ENCODE measurements at places on chromosomes 6 and 20.

DNA sequence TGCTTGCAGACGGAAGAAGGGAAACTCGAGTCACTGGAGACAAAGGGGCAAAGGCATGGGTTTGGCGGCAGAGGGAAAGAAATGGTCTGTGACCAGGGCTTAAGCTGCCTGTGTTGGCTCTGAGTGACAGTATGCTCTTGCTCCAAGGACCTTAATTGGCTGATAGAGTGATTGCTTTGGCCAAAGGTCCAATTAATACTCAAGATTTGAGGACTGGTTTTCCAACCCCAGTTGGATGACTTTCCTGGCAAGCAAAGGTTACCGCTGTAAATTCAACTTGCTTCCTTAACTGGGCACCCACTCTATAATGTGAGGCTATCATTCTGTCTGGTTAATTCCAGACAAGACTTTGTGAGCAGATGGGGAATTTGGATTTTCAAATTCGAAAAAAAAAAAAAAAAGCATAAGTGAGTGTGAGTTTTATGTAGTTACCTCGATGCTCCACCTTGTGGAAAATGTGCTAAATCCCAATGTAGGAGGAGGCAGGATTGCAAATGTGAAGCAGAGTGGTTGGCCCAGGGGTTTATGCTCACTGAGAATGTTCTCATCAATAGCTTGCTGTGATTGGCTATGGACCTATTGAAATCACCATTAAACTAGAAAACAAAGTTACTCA, 150.7 kb upstream of the GMDS start:
- DNase-seq = no peak

DNA sequence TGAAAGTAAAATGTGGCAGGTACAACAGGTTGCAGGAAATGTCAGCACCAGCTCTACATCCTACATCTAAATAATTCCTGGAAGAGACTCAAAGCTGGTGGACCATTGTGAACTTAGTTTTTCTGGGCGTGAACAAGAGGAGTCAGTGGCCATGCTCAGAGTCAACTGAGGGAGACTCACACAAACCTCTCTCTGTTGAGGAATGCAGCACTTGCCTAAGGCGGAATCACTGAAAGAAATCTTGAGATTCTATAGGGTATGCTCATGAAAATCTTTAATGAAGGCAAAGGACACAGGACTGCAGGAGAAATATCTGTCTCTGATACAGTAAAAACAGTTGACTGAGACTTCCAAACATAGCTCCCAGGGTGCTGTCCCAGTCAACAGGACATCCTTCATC, 22.5 kb downstream of the SLC17A4 start:
- no peak for DNase-seq

- no peak for DNase-seq
Measured at GRCh38 chr6:107816818-107817217, 7.3 kb downstream of the SCML4 start.

GRCh38 chr20:3661814-3662665, 1.2 kb downstream of the GFRA4 start:
- DNase-seq = no peak

- no peak for DNase-seq
Measured at GRCh38 chr6:56570413-56571359, 72.0 kb downstream of the DST start.

- no peak for DNase-seq
Measured at GRCh38 chr20:47810116-47810677, 24.9 kb upstream of the SULF2 start.

DNA sequence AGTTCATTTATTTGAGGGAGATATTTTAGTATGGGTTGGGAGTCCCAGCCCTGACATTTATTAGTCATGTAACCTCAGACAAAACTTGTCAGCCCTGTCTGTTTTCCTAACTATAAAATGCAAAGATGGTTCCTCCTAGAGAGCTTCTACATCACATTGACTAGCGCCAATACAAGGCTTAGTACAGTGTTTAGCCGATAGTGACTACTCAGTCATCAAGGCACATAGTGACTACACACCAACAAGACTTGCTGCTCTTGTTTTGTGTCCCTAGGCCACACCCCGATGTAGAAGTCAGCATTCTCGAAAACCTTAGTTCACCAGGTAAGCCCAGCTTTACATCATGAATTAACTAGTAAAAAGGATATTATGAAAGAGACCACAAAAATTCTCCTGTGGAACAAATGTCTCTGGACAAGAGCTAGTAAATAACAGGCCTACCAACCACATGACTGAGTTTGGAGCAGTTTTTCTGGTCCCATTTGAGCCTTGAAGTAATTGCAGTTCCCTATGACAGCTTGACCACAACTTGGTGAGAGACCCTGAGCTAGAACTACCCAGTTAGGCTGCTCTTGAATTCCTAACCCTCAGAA, 68.8 kb downstream of the PFDN4 start:
- DNase-seq = no peak

DNA sequence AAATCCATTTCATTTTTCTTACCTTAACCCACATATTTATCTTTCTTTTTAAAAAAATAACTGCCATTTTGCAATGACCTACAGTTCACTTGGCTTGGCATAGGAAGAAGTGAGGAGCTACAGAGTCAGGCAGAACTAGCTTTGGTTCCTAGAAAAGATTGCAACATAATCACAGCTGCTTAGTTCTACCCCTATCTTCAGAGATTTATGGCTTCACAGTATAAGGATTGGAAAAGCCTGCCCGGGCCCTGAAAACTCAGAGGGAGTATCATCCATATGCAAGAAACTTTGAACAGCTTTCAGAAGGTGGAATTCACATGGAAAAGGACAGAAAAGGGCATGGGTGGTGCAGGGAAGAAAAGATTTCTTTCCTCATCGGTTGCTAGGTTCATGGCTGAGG, 774.3 kb upstream of the CHD6 start:
- DNase-seq = no peak

DNA sequence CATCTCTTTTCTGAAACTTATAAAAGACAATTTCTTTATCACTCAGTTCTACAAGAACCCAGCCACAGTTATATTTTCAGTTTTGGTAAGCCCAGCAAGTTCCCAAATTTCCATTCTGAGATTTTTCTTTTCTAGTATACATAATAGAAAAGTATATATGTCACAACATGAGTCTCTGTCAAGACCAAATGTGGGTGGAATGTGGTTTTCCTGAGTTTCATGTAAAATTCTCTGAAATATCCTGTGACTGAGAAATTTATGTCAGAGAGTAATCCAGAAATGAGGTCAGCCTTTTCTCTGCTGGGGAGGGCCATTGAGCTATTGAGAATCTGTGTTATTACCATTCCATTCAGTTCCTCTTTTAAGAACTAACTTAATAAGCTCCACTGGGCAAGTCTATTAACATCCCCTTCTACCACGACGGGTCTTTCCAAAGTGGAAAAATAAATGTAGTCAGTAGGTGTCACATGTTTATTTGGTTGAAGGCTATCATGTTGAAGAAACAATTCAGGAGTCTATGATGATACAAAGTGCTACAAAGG, 100.7 kb upstream of the HMGN3 start:
- no peak for DNase-seq

GRCh38 chr20:51531141-51531710, 11.3 kb downstream of the NFATC2 start:
- DNase-seq = no peak

- DNase-seq = no peak
Measured at GRCh38 chr6:77290798-77291197, 172.5 kb downstream of the HTR1B start.

- DNase-seq = no peak
Measured at GRCh38 chr6:18011287-18011686, 23.9 kb upstream of the KIF13A start.

GRCh38 chr6:13099771-13100170, 228.6 kb downstream of the TBC1D7 start:
- no peak for DNase-seq

GRCh38 chr20:25300496-25301170, 52.7 kb downstream of the PYGB start:
- no peak for DNase-seq

- DNase-seq = no peak
Measured at GRCh38 chr20:50332491-50332980, 141.9 kb downstream of the CEBPB start.

DNA sequence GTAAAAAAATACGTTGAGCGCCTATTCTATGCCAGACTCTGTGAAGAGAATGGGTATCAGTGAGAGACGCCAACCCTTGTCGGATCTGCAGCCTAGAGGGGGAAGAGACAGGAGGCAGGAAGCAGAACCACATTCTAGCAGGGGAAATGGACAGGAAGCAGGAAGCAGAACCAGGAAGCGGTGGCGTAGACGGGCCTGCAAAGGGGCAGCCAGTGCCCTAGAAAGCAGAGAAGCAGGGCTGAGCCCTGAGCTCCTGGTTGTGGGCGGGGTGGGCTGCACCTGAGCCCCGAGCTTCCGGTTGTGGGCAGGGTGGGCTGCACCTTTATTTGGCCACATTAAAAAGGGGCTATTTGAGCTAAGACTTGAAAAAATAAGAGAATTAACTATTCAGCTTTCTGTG, 71.9 kb downstream of the FAM120B start:
- no peak for DNase-seq

DNA sequence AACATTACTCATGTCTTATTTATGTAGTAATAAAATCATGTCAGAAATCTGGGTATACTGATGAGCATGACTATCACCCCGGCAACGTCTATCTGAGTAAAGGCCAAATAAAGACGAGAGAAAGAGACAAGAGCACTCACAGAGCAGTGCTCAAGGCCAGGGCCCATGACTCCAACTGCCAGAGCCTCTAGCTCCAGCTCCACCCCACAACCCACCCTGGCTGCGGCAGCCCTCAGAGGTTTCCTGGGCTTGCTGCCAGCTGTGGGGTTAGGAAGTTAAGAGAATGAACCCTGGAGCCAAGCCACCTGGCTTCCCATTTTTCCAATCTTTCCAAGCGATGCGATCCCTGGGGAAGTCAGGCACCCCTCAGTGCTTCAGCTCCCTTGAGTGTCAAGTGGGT, 92.0 kb upstream of the PAX1 start:
- DNase-seq = no peak

DNA sequence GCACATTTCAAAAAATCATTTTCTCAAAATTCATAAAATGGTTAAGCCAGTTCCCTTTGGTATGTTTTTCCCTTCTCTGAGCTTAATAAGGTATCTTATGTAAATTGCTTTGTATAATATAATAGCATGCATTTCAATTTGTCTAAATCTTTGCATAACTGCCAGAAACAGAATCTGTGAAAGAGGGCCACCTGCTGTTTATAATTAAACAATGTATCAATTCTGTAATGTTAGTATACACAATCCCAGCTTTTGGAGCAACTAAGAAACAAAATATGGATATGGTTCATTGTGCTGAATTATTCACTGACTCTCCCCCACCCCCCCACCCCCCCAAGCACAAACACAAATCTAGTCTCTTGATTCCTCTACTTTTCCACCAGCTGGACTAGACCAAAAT, 54.8 kb downstream of the GPX5 start:
- no peak for DNase-seq

- no peak for DNase-seq
Measured at GRCh38 chr6:36984581-36985416, 1.2 kb downstream of the MTCH1 start.

GRCh38 chr6:25911351-25911750, 19.1 kb downstream of the SLC17A2 start:
- DNase-seq = no peak

- no peak for DNase-seq
Measured at GRCh38 chr20:7696311-7696710, 243.9 kb downstream of the HAO1 start.

DNA sequence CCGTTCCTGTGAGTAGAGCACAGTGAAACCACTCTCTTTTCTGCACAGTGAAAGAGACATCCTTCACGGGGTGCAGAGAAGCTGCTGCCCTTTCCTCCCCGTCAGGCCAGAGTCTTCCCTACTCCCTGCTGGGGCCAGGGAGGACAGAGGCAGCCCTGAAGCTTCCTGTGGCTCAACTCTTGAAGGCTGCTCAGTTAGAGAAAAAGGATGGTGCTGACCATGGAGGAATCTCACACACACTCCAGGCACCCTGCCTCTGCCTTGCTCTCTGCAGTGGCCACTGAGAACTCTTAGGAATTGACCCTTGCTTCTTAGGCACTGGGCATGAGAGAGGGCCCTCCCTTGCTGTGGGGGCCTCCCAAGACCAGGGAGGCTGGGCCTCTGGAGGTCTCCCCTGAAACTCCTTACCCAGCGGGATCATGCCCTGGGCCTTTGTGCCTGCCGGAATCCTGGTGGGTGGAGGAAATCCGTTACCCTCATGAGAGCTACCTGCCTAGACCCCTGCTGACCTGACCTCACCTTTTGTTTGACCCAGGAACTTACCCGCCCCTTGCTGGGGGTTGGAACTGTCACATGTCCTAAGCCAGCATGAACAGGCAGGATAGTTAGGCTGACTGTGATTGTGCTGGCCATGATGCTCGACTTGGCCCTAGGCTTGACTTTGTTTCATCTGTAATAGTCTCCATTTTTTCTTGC, 65.0 kb upstream of the CD93 start:
- no peak for DNase-seq

- DNase-seq = no peak
Measured at GRCh38 chr6:133230052-133230451, 11.1 kb upstream of the EYA4 start.

DNA sequence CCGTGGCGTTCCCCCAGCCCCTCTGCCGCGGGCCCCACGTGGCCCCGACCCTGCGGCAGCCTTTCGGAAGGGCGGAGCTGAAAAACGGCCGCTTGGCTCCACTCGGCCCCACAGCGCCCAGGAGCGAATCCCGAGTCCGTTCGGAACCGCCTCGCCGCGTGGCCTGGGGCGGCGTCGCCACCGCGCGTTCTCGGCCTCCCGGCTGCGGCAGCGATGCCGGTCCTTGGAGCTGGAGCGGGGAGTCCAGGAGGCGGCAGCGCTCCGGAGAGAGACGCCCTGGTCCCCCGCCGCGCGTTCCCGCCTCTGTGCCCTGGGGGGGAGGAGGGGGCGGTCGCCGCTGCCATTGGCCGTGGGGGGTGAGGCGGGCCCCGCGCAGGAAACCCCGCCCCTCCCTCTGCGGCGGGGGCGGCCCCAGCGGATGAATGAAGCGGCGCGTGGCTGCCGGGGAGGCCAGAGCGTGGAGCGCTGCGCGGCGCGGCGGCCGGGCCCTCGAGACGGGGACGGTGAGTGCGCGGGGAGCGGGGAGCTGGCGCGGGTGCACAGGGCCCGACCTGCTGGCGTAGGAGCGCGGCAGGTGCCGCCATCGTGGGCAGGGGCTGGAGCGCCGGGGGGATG, at the start of gene SLCO4A1:
Gene SLCO4A1 (plus strand): TSS at position 453 of the 615 bp plus-strand sequence. CDS start 13,952 bp downstream, outside the sequence.
- peak; percentile 33 for DNase-seq

- DNase-seq = no peak
Measured at GRCh38 chr20:11376420-11376819, 541.3 kb upstream of the BTBD3 start.

All from C1 segment of cervical spinal cord (tissue), 14 donors.